A375 (cell line): ENCODE measurements at places on chromosomes 6 and 20. TPM values are rescaled to one million over a fixed set of nuclear protein-coding genes. Genes with fewer than 3 reads are reported as not detected.

Gene UFL1
- total RNA-seq: 7.3 and 9.2 TPM in 2 replicates

Gene CPNE5
- total RNA-seq: 0.05 and 0.26 TPM in 2 replicates

Gene PLEKHG1
- total RNA-seq: 2.4 and 4.0 TPM in 2 replicates

Gene NKAIN2
- total RNA-seq: not detected in 2 replicates

Gene BMP5
- 0.04 and 0.05 TPM in 2 replicates for total RNA-seq

Gene PRND
- not detected in 2 replicates for total RNA-seq

Gene SAPCD1
- 13.0 and 13.2 TPM in 2 replicates for total RNA-seq

Gene SOX4
- total RNA-seq: 5.4 and 5.8 TPM in 2 replicates

Gene KHDC1L
- total RNA-seq: not detected in 2 replicates

Gene TRIM40
- not detected in 2 replicates for total RNA-seq

Gene COL20A1
- total RNA-seq: 0.03 and 0.41 TPM in 2 replicates

Gene B3GALT4
- total RNA-seq: 1.1 and 2.6 TPM in 2 replicates

Gene LCA5
- total RNA-seq: 1.6 and 2.7 TPM in 2 replicates

Gene SEMG2
- not detected in 2 replicates for total RNA-seq

Gene PCSK2
- not detected in 2 replicates for total RNA-seq

Gene BNIP5
- total RNA-seq: not detected in 2 replicates

Gene HFE
- total RNA-seq: 4.1 and 4.5 TPM in 2 replicates

Gene LST1
- total RNA-seq: not detected in 2 replicates

Gene CAP2
- 4.5 and 6.1 TPM in 2 replicates for total RNA-seq

Gene ADGB
- not detected in 2 replicates for total RNA-seq

Gene CRISP2
- total RNA-seq: 0.29 TPM in 1 of 2 replicates, not detected in the other

Gene EPHA7
- 3.6 and 5.9 TPM in 2 replicates for total RNA-seq
